ENCODE measurements at places on chromosomes 3 and 15.
A peak's percentile ranks its signal among the peaks of the same experiment; 100 is the strongest.

- no peak for DNase-seq
These were observed 14.2 kb downstream of the ST8SIA2 start for GRCh38 chr15:92407916-92408315.

DNA sequence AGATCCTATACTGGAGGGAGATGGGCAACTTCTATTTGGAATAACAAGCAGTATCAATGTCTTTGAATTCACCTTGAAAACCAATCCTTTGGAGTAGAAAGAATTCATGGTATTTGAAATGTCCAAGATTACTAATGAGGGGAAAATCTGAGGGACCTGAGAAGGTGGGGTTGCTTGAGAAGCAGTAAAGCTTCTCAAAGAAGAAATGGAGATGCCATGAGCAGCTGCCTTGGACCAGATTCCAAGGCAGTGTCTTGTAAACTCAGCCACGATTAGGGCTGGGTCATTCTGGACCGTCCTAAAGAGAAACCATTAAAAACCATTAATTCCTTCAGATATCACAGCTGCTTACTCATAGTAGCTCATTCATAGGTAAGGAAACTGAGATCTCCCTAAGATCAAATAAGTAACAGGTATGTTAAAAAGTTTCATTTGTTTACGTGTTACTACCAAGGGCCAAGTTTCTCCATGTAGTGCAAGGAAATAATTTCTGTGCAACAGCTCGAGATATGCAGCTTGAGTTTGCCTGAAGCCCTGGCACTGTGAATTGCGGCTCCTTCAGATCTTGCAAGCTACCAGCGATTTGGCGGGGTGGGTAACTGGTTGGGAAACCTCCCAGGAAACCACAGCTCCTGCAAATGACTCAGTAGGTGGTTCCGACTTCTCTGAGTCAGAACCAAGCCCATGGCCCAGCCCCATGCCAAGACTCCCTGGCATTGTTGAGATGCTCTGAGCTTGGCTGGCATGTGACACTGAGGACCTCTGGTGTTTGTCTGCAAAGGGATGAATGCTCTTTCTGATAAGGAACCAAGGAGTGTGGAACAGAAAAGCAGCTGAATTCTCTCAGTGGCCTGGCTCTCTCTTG lies 296.8 kb downstream of the RORA start:
- DNase-seq: peak; percentile 61

- no peak for DNase-seq
These were observed 532.2 kb downstream of the NTRK3 start for GRCh38 chr15:87724330-87724729.

- no peak for DNase-seq
These were observed 51.6 kb downstream of the GATM start for GRCh38 chr15:45326741-45327140.

GRCh38 chr3:30098653-30099455 lies 507.5 kb upstream of the TGFBR2 start:
- DNase-seq: no peak

GRCh38 chr3:147049821-147050220 lies 356.5 kb downstream of the ZIC4 start:
- no peak for DNase-seq

- no peak for DNase-seq
These were observed 773.3 kb downstream of the PDCD6IP start for GRCh38 chr3:34571714-34572113.

- peak; percentile 81 for DNase-seq
These were observed 63.9 kb upstream of the FAM98B start for GRCh38 chr15:38389924-38390542.

DNA sequence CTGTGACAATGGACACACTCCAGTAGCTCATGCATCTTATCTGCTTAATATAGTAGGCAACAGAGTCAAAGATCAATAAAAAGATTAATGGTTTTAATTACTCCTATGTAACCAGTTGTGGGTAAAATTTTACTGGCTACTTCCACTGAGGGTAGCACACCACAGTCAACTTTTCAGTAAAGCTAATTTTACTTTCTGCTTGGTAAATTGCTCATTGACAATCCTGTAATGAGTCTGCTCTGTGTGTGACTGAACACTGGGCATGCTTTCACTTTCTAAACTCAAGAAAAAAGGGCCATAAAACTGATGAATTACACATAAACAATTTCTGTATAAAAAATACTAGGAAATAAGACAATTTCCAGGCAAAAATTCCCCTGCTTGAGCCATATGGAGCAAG lies 838.3 kb downstream of the VGLL3 start:
- no peak for DNase-seq

GRCh38 chr3:5278666-5279065 lies 91.2 kb downstream of the EDEM1 start:
- DNase-seq: no peak

DNA sequence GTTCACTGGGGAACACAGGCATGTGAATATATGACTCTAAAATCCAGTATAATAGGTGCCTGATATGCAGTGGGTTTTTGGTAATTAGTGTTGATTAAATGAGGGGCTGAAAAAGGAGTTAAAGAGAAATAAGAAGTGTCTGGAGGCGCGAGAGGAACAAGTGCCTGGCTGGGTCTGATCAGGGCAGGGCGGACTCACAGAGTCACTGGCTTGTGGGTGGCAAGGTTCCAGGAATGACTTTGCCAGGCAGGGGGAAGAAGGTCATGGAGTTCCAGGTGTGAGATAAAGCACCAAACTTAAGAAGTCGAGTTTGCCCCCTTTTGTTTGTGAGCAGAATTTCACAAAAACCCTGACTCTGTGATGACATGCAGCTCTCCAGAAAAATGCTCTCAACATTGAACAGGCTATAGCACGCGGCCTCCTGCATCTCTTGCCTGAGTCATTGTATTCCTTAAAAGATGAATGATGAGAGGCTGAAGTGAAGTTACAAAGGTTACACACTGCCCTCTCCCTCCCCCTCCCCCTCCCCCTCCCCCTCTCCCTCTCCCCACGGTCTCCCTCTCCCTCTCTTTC lies 63.0 kb upstream of the LMCD1 start:
- DNase-seq: no peak

GRCh38 chr15:62868507-62868906 lies 174.0 kb upstream of the TPM1 start:
- no peak for DNase-seq

GRCh38 chr3:171376596-171376947 lies 83.6 kb downstream of the TNIK start:
- no peak for DNase-seq

- no peak for DNase-seq
These were observed 50.0 kb downstream of the PPARG start for GRCh38 chr3:12338595-12339546.

DNA sequence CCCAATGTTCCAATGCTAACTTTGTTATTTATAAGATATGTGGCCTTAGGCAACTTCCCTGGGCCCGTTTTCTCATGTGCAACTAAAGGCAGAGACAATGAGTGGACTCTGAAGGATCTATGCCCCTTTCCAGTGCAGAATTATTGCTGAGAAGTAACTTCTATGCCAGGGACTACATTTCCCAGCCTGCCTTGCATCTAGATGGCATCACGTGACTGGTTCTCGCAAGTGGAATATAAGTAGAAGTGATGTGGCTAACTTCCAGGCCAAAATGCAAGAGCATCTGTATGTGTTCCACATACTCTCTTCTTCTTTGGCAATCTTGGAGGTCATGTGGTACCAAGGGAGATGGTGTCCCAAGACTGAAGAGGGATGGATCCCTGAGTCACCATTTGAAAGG lies 674.4 kb downstream of the NTRK3 start:
- DNase-seq: no peak

- DNase-seq: no peak
These were observed 348.5 kb downstream of the ERC2 start for GRCh38 chr3:56119575-56120349.

DNA sequence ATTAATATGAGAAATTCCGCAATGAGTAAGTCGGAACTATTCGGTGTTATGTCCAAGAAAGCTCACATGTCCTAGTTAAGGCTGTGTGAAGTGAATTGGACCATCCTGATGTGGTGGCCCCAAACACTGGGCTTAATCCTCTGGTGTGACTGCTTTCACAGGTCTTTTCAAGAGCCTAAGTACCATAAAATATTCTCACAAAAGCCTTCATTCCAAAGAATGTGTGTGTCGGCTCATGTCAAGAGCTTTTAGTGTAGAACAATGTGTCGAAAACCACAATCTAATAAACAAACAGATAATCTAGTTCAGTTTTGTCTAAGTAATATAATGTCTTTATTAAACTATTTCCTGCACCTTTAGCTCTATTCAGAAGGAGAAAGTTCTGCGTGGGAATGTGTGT lies 311.4 kb downstream of the LPP start:
- no peak for DNase-seq

DNA sequence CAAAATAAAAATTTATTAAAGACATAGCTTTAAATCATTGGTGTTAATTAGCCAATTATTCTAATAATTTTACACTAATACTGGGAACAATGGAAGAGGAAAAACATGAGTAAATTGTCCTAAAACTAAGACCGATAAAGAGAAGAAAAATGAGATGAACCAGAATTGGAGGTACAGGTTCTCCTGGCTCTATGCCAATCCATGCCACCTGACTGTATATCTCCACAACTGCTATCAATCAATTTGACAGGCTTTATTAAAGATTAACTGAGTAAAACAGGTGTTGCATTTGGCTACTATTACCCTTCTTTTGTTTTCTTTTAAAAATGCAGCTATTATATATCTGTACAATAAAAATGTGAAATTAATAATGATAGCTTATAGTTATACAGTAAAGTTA lies 850.0 kb downstream of the CADM2 start:
- DNase-seq: no peak

- DNase-seq: no peak
These were observed 39.3 kb downstream of the FGF7 start for GRCh38 chr15:49462232-49462844.

DNA sequence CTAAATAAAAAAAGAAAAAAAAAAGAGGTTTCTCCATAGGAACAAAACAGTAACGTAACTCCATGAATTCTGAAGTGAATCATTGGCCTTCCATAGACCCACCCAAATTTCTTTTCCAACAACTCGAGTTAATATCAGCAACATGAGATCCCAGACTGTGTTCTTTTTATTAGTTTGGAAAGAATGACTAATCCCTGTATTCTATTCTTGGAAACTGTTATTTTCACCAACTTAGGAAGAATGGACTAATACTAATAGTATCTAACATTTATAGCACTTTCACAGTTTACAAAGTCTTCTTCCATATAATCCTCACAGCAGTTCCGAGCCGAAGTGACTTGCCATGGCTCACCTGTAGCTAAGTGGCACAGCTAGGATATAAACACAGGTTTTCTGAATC lies 72.7 kb upstream of the SLC4A7 start:
- no peak for DNase-seq

DNA sequence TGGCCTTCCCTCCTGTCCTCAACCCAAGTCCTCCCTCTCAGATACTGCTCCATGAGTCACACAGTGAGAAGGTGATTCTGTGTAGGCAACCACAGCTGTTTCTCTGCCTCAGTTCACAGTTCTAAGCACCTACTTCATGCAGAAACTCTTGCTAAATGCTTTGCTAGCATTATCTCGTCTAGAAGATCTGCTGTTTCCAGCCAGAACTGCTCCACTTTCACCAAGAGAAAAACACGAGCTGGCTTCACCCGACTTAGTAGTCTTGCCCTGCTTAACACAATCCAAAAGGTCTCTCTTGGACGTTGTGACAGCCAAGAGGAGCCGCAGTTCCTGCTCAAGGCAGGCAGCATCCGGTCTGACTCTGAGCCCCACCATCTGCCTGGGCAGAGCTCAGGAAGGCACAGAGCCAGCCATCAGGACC lies 272.1 kb downstream of the UACA start:
- DNase-seq: no peak

- DNase-seq: no peak
These were observed 189.3 kb downstream of the NECTIN3 start for GRCh38 chr3:111260878-111261277.

DNA sequence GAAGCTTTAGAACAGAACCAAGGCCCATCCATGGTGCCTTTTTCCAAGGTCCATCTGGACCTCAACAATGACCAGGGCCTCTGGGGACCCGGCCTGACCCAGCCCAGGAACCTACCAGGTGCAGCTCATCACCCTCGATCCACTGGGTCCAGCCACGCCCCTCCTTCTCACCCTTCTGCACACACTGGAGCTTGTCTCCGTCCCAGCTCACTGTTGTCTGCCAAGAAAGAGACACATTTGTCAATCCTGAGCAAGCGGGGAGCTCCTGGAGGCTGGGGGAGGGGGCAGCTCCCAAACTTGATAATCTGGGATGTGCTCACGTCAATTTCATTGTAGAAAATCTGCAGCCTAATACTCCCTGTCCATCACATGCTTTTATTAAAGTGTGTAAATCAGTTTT lies 21.2 kb downstream of the RBP1 start:
- no peak for DNase-seq

- no peak for DNase-seq
These were observed 157.6 kb downstream of the SHQ1 start for GRCh38 chr3:72690629-72691028.

DNA sequence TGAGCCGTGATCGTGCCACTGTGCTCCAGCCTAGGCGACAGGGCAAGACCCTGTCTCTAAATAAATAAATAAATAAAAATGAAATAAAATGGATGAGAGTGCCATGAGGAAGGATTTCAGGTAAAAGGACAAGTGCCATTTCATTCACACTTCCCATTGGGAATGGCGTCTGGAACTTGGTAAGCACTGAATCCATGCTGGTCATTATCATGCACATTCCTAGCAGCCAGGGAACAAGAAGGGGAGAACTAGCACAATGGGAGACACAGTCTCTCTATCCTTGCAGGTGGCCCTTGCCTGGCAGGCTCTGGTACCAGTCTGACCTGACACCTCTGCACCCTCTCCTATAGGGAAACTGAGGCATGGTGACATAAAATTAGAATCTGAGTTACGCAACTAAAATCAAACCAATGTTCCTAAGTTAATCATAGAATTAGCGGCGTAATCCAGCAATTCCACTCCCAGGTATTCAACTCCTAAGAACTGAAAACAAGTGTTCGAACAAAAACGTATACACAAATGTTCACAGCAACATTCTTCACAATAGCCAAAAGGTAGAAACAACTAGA lies 70.8 kb upstream of the MFGE8 start:
- DNase-seq: no peak

GRCh38 chr3:196013587-196014487 lies 68.1 kb downstream of the TFRC start:
- DNase-seq: no peak

GRCh38 chr3:111748132-111748531 lies 110.9 kb upstream of the PHLDB2 start:
- DNase-seq: no peak

DNA sequence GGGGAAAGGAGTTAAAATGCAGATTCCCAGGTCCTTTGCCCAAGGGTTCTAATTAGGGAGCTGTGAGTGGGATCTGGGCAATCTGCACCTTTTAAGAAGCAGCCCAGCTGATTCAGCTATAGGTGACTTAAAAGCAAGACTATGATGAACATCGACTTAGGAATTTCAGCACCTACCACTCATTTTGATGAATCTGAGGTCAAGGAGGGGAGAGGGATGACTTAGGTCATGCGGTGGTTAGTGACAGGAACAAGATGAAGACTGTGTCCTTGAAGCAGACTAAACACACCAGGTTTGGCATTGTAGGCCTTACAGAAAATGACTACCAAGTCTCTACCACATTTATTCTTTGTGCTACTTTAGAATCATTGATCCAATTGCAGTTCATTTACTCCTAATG lies 196.3 kb downstream of the DTWD1 start:
- DNase-seq: no peak

Data from activated CD8-positive, alpha-beta memory T cell treated with anti-CD3 and anti-CD28 coated beads for 24 hours (primary cell).